ENCODE measurements at places on chromosomes 7 and 10.

GRCh38 chr10:3067118-3067858 is at the start of gene PFKP:
Gene PFKP, plus strand, starts transcription at chr10:3067548. Its CDS starts 48 bp downstream, at chr10:3067596.
- DNase-seq: no peak

DNA sequence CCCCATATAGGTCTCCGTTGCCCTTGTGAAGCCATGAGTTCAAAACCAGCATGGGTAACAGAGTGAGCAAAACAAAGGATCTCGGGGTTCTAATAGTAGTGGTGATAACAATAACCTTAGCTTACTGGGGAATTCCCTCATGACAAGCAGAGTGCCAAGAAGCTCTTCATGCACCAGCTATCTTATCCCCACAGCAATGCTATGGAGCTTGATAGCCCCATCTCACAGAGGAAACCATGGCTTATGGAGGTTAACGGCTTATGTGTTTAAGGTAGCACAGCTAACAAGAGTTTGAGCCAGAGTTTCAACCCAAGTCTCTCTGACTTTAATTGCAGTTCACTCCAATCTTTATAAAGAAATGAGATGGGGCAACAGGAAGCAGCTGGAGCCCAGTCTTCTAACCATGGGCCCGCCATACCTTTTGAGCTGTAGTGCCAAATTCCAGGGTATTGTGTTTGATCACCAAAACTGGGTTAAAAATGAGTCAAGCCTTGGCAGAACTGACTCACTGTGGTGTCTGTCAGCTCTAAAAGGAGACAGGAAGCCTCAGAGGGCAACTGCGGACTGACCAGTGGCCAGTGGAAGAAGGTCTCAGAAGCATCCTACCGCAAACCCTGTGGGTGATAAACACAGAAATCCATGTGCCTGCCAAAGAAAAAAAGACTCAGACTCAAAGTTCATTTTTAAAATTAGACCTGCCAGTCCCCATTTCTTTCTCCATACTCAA is 16.5 kb upstream of the PLAU start:
- DNase-seq: no peak

DNA sequence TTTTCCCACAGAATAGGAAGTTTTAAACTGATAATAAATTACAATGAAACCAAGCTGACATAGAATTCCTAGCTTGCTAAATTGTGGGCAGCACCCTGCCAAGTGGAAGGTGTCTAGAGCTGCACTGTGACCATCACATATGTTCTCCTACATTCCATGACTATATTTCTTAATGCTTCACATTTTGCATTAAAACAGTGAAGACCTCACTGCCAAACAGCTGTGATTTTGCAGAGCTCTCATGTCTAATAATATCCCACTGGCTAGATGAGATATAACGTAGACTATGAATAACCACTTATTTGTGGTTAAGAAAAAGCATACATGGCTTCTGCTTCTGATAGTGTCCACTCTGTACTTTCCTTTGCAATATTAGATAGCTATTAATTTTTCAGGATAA is 228.3 kb upstream of the TEX47 start:
- no peak for DNase-seq

- no peak for DNase-seq
Measured at GRCh38 chr10:98253499-98253898, 14.5 kb downstream of the LOXL4 start.

- DNase-seq: no peak
Measured at GRCh38 chr7:17586711-17587110, 288.3 kb downstream of the AHR start.

- no peak for DNase-seq
Measured at GRCh38 chr7:22841954-22842353, 19.3 kb upstream of the TOMM7 start.

DNA sequence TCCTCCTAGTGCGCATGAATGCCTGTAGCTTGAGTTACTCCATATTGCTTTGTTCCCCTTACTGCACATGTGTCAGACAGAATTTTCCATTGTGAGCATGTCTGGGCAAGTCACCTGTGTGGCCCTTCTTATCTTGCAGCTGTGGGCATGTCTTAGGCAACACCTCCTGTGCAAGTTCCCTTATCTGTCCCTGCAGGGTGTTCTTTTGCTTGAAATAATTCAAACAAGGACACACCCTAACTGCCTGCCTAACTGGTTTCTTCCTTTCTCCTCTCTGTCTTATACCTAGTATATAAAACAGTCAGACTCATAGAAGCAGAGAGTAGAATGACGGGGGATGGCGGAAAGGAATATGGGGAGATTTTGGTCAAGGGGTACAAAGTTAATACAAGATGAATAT is 421.1 kb upstream of the SORCS1 start:
- DNase-seq: no peak

All from heart left ventricle (tissue), 16 donors.